ENCODE measurements at places on chromosomes 11 and 22.

DNA sequence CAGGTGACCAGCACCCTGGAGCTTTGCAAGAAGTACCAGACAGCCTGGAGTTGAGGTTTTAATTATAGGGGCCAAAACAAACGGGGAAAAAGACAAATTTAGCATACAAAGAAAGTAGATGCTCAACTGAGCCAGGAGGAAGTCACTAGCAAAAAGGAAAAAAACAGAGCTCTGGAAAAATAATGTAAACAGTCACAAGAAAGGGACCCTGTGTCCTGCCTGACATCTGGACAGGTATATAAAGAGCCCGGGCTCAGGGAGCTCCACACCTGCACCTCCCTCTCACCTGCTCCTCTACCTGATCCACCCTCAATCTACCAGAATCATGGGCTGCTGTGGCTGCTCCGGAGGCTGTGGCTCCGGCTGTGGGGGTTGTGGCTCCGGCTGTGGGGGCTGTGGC is at the start of gene KRTAP5-10:
Gene KRTAP5-10, plus strand, starts transcription at position 301 of the 400 bp plus-strand sequence. Its CDS starts 25 bp downstream, at position 326.
- DNase-seq: no peak

DNA sequence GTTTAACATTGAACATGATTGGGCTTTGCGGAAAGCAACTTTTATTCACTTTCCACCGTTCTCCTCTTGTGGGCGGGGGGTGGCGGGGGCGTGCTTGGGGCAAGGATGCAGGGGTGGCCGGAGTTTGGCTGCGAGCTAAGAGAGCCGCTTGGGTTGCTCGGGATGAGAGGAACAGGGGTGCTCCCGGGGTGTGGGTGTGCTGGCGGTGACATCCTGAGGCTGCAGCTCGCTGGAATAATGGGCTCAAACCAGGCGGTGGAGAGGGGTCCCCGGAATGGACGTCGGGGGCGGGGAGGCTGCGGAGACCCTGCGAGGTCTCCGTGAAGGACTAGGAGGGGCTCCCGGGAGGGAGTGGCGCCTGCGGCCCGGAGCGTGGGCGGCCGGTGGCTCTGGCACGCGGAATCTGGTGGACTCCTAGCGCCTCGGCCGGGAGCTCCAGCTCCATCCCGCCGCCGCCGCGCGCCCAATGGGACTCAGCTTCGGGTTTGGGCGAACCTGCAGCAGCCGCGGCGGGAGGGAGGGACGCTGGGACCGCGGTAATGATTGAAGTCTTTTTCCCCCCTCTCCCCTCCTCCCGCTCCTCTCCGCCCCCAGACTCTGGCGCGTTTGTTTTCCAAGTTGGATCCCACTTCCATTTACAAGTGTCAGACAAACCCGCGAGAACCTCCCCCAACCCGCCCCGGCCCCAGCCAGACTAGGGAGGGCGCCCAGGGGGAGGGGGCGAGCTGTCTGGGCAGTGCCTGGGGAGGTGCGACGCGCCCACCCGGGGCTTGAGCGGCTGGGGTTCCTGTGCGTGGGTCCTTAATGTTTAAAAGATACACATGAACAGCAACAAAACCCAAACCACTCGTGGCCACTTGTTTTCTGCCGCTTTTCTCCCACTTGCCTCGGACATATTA is 2.0 kb downstream of the FAT3 start:
- no peak for DNase-seq

DNA sequence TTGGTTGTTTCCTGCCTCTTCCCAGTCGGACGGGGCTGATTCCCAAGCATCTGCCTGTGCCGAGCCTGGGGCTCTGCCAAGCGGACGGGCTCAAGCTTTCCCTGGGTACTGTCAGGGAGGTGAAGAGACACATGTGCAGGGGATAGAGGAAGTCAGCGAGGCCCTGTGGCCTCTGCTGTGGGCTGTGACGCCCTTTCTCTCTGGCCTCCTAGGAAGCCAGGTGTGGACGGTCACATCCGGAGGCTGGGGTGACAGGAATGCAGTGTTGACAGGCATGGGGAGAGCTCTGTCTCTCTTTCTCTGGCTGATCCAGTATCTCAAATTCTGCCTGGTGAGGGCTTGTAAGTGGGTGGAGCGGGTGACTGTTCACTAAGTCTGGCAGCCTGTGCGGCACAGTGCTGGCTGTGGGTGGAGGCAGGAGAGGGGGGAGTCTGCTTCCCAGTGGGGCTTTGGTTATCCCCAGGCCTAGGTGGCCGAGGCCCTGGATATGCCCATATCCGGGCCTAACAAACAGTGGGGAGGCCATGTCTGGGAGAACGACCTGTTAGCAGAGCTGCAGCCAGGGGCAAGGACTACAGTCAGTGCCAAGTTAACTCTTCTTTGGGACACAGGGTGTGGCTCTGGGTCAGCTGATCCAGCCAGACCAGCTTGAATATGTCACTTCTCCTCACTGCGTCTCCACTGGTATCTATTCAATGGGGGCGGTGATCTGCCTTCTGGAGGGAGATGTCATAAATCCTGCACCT is 1.9 kb downstream of the KCTD17 start:
- DNase-seq: no peak

GRCh38 chr22:29208502-29208862 is 2.8 kb downstream of the EMID1 start:
- DNase-seq: no peak

- no peak for DNase-seq
These were observed 15.3 kb upstream of the OR10D3 start for GRCh38 chr11:124167826-124168231.

- no peak for DNase-seq
These were observed 21.2 kb upstream of the NDUFC2 start for GRCh38 chr11:78100676-78101472.

- no peak for DNase-seq
These were observed 4.0 kb upstream of the NRXN2 start for GRCh38 chr11:64726867-64727530.

DNA sequence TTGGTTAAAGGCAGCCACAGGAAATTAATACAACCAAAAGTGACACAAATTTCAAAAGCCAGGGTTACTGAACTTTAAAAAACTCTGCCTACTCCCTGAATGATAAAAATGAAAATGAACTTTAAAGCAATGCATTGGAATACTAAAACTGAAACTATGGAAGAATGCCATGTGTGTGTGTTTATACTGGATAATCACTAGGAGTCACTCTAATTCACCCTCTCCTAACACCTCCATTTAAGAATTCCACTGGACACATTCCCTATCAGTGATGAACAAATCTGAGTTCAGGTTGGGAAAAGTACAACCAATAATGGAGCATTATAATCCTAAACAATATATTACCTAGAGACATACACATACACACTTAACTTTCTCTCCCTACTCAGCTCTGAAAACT is 27.5 kb upstream of the PLAAT3 start:
- no peak for DNase-seq

GRCh38 chr11:106986261-106986660 is 32.0 kb downstream of the GUCY1A2 start:
- no peak for DNase-seq

- DNase-seq: no peak
These were observed 401.6 kb downstream of the BUD13 start for GRCh38 chr11:116371146-116371545.

Measured in activated CD4-positive, alpha-beta T cell treated with anti-CD3 and anti-CD28 coated beads, Interleukin-2, amount 50 U/mL, for 16 hours (primary cell).